ENCODE measurements at places on chromosomes 16 and 17.
A peak's percentile ranks its signal among the peaks of the same experiment; 100 is the strongest.

GRCh38 chr16:85605912-85606841 lies 6.9 kb upstream of the GSE1 start:
- DNase-seq, result no peak

DNA sequence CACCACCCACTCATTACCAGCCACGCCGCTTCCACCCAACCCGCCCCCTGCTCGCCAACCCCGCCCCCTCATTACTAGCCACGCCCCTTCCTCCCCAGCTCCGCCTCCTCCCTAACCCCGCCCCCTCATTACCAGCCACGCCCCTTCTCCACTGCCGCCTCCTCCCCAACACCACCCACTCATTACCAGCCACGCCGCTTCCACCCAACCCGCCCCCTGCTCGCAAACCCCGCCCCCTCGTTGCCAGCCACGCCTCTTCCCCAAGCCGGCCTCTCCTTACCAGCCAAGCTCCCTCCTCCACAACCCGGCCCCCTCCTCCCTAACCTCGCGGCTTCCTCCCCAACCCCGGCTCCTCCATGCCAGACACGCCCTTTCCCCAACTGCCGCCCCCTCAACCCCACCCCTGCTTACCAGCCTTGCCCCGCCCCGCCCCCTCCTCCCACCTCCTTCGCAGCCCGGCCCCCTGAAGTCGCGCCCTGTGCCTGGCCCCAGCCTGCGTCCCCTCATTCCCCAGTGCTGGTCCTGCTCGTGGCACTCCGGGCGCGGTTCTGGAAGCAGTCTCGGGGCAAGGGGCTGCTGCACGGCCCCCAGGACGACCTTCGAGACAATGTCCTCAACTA lies 7.3 kb downstream of the SLC22A31 start:
- DNase-seq, result no peak

DNA sequence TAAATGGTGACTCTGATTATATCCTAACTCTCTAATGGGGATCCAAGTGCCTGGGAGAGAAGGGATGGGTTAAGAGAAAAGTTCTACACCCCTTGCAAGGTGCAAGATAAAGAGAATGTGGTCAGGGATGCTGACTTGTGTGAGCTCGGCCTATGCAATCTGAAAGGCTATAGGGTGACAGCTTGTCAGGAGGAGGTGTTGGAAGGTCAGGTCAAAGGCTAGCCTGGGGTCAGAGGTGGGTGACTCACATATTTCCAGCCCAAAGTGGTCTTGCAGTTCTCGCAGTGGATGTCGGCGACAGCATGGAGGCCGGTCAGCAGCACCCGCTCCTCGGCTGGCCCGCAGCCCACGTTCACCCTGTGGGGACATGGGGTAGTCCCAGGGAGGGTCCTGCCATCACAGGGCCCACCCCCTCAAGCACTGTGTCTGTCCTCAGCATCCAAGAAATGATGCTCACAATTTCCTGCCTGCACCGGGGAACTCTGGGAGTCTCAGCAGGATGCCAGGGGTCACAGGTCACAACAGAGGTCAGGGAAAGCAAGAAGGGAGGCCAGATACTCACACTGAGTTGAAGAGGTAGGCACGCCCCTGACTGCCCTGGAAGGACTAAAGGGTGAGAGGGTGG lies 1.4 kb downstream of the YPEL3 start:
- no peak for DNase-seq

DNA sequence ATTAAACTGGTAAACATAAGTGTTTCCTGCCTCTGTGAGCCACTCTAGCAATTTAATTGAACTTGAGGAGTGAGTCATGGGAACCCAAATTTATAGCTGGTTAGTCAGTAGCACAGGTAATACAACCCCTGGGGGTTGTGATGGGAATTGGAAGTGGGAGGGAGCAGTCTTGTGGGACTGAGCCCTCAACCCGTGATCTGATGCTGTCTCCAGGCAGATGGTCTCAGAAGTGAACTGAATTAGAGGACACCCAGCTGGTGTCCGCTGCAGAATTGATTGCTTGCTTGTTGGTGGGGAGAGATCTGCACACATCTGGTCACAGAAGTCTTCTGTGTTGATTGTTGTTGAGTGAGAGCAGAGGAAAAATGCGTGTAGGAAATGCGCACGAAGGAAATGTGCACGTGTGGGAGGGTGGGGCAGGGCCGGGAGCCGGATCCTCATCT lies 7.7 kb upstream of the ST6GALNAC2 start:
- DNase-seq, result peak; percentile 83
